ENCODE measurements at places on chromosomes 1 and 21.

GRCh38 chr1:30416221-30416820 is 307.1 kb downstream of the MATN1 start:
- DNase-seq: no peak

DNA sequence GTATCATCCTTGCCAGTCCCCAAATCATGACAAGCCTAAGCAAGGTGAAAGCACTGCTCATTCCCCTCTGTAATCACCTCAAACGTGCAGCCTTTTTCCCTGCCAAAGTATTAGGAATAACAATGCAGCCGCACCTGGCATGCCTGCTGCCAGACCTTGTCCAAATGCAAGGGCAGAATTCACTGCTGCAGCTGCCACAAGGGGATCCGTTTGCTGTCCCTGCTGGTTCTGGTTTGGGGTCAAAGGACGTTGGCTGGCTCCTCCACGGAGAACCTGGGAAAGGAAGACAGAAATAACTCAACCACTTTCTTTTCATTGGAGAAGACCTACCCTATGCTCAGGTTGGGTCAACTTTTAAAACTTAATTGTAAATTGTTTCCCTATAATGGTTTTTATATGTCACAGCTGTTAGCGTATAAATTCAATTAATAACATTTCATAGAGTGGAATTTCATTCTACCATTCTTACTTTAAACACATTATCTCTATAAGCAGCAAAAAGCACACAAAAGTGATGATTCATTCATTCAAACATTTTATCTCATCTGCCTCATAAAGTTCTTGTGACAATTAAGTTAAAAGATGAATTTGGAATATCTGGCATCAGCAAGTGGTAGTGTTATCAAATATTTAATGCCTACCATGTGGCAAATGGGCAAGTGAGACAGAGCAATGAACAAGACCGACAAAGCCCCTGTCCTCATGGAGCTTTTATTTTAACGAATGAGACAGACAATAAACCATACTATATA is 59.8 kb upstream of the SDC3 start:
- no peak for DNase-seq

GRCh38 chr1:209546390-209547085 is 37.0 kb upstream of the CAMK1G start:
- no peak for DNase-seq

DNA sequence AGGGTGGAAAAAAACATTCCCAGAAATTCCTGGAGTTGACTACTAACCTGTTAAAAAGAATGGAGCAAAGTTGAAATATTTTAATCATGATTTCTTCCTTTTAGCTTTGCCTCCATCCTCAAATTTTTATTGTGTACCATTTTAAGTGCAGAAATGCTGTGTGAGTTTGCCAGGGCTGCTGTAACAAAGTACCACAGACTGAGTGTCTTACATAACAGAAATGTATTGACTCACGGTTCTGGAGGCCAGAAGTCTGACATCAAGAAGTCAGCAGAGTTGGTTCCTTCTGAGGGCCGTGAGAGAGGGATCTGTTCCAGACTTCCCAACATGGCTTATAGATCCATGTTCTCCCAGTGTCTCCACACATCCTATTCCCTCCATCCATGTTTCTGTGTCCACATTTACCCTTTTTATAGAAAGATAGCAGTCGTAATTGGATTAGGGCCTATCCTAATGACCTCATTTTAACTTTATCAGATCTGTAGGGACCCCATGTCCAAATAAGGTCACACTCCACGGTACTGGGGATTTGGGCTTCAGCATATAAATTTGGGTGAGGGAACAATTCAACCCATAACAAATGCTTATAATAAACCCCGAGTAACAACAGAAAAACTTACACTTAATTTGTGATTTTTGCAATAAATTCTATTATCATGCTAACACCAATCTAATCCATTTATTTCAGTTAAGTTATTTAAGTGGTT is 12.7 kb downstream of the SNX7 start:
- DNase-seq: no peak

- DNase-seq: no peak
Measured at GRCh38 chr1:47067097-47067594, at the start of gene CYP4Z1. CYP4Z1 (plus strand) TSS chr1:47067231; CDS start chr1:47067491, 260 bp downstream.

DNA sequence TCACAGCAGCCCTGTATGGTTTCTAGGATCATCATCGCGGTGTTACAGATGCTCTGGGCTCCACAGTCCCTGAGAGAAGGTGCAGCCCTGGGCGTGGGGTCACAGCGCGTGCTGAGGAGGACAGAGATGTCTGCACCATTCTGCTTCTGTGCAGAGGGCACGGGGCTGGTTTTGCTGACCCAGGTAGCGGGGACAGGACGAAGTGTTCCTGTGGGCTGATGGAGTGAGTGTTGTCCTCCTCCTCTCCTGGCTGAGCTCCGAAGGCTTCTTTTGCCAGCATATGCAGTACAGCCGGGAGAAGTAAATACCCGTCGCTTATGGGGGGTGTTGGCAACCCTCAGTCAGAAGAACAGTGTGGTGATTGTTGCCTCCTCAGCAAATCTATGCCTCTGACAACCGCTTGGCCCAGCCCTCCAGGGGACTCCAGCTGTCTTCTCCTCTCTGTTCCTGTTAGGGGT is 101.5 kb downstream of the DDX20 start:
- no peak for DNase-seq

DNA sequence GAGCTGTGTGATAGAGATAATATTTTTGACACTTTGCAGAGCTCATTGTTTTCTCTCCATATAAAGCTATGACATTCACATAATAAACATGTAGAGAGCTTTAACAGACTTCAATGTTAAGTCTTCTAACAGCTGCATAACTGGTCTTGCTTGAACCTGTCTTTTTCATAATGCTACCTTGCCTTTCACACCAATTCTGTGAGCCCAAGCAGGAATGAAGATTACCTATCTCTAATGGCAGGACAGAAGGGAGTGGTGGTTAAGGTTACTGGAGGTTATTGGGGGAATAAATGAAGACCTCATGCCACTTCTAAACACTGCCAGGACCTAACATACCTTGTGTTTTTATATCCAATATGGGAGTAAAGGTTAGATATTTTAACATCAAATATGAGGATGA is 2.3 kb upstream of the CD55 start:
- no peak for DNase-seq

DNA sequence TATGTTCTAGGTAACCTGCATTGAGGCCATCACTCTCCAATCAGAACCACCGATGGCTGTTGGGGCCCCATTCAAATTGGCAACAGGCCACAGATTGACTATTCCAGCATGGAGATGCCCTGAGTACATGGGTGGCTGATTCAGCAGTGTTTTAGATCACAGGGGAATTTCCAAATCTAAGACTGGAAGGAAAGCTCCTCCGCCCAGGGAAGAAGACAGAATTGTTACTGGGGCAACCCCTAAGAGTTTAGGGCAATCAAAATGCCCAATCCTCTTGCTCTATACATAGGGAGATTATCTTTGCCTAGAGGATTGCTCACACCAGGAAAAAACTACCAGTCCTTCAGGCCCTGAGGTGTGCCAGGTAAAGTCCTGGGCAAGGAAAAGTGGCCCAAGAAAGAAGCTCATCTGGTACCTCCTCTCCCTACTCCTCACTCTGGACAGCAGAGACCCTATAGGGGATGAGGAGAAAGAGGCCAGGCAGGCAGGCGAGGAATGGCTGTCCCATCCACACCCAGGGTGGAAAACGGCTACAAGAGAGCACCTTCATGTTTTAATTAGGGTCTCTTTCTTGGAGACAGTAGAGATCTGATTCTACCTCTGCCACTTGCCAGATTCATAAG is 5.8 kb downstream of the S100A8 start:
- DNase-seq: no peak

DNA sequence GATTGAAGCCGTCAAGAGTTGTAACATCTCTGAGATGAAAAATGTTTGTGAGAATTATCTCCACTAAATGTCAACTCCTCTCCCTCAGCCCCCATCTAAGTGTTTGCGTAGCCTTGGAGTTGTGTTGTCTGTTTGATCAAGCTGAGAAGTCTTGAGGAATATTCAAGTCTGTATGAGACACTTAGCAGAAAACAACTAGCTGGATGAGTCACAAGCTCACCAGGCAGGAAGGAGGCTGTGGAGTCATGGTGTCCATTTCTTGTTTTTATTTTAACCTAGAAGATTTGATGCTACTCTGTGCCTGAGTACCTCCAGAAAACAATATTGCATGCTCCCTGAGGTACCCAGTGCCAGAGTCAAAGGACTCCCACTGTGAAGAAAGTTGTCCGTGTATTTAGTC is 211.6 kb upstream of the PLXNA2 start:
- DNase-seq: no peak

GRCh38 chr1:207844371-207844770 is 66.6 kb downstream of the CD34 start:
- DNase-seq: no peak

GRCh38 chr1:228157729-228158126 is 7.9 kb upstream of the IBA57 start:
- no peak for DNase-seq

DNA sequence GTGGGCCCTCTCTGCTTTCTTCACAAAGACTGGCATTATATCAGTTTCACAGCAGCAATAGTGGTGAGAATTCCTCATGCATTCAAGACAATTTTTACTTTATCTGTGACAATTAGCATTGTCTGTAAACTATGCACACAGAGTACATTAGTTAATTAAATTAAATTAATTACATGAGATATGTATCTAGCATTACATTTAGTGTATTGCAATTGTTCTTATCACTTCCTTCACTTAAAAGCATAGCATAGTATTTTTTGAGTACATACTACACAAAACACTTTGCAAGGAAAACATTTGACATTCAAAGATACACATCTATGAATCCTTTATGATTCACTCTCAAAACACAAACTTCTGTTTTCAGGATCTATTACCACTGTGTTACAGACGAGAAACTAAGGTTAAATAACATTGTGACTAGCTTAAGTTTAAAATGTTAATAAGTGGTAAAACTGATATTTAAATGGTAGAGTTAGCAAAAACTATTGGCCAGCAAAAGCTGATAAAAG is 1542.6 kb downstream of the PLA2G4A start:
- DNase-seq: no peak

- DNase-seq: no peak
Measured at GRCh38 chr1:50836117-50836516, 124.0 kb downstream of the FAF1 start.

DNA sequence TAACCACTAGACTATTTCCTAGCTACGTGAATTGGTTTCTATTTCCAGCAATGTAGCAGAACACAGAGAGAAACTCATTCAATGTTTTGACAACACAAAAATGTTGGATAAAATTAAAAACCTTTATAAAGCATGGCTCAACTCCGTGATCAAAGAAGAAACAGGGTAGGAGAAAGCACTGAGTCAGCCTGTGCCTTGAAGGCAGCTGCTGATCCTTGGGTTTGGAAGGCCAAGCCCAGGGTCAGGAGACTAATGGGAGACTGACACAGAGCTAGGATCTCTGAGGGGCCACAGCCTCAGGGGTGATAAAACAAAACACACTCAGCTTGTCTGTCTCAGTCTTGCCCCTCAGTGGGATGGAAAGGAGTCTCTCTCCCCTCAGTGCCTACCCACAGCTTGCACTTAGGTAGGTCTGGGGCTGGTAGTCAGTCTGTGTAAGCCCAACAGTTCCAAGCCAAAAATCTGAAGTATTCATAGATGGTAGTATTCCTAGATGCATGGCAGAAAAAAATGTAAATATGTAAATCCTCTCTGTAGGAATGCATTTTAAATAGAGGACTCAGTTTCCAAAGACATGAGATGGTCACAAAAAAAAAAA is 53.3 kb downstream of the B3GALNT2 start:
- no peak for DNase-seq

DNA sequence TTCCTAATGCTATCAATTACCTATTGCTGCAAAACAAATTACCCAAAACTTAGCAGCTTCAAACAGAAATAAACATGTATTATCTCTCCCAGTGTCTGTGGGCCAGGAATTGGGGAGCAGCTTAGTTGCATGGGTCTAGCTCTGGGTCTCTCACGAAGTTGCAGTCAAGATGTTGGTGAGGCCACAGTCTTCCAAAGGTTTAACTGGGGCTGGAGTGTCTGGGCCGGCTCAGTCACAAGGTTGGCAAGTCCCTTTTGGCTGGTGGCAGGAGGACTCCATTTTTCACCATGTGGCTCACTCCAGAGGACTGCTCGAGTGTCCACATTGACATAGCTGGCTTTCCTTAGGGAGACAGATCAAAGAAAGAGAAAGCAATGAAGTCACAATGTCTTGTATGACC is 5.0 kb upstream of the LRP8 start:
- DNase-seq: no peak

GRCh38 chr21:25307489-25307888 is 299.8 kb downstream of the MRPL39 start:
- DNase-seq: no peak

GRCh38 chr1:208242941-208243526 is 1.1 kb downstream of the PLXNA2 start:
- DNase-seq: no peak

GRCh38 chr1:32341971-32342370 is 5.9 kb upstream of the MARCKSL1 start:
- DNase-seq: no peak

- no peak for DNase-seq
Measured at GRCh38 chr1:162535501-162535900, 26.0 kb upstream of the UAP1 start.

DNA sequence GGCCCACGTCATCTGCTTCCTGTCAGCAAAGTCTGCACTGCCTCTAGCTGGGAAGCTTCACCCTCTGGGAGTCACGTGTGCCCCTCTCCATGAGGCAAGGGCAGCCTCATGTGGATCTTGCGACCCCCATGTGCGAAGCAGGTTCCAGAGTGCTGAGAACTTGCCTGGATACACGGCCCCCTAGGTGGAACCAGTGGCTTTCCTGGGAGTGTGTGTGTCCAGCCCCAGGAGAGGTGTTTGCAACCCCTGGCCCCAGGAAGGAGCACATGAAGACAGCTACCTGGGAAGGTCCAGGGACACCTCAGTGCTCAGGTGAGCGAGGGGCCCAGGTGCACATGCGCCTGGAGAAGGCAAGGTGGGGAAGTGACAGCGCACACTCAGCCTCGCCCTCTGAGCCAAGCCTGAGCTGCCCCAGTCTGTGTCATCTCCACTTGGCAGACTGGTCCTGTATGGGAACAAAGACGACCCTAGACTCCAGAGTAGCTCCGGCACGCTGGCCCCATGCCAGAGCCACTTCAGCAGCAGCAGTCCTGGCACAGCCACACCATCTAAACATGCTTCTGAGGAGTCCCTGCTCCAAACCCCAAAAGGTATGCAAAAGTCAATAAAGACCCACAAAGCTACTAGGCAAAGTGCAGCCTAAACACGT is 8.9 kb downstream of the LSS start:
- DNase-seq: no peak

DNA sequence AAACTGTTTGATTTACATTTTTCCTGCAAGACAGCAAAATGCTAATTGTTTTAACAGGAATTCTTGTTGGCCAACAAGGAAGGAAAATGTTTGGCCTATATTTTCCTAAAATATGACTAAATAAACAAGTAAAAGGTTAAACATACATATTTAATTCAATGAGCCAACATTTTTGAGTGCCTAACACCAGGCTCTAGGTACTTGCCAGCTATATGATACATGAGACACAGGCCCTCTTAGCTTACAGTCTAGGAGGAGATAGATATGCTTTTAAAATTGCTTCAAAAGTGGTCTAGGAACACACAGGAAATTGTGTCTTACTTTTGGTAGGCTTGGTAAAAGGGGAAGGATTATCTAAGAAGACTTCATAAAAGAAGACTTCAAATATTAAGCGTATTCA is 50.9 kb downstream of the PIGK start:
- DNase-seq: no peak

- DNase-seq: no peak
Measured at GRCh38 chr1:109298666-109299557, 7.9 kb downstream of the MYBPHL start.

Data from D721Med (cell line).